Fibroblast of skin of scalp (primary cell): ENCODE measurements at places on chromosomes 7 and 10.
A peak's percentile ranks its signal among the peaks of the same experiment; 100 is the strongest.

- no peak for DNase-seq
Observed at GRCh38 chr10:96968682-96969423, 136.8 kb downstream of the LCOR start.

- no peak for DNase-seq
Observed at GRCh38 chr7:48837266-48837665, 87.1 kb upstream of the CDC14C start.

DNA sequence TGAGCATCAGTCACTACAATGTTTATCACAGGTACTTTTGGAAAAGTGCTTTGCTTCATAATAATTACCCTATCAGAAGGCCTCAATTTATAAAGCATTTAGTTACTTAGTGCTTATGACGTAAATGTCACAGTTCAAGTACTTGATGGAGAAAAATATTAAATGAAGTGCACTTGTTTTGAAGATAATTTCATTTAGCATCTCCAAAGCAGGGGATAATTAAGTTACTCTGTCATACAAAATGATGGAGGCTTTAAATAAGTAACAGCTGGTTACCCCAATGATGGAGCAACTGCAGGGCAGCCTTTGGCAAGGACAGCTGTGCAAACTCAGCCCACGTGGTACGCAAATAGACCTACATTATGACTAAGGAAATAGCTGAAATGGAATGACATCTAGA is 768.8 kb downstream of the GRM8 start:
- peak; percentile 2 for DNase-seq

GRCh38 chr10:60270426-60270825 is 119.2 kb downstream of the ANK3 start:
- peak; percentile 53 for DNase-seq
